NCI-H1048 (cell line): ENCODE measurements at places on chromosomes 5 and 9.
A peak's percentile ranks its signal among the peaks of the same experiment; 100 is the strongest.

- no peak for DNase-seq
These were observed 162.4 kb downstream of the TTC39B start for GRCh38 chr9:15144622-15145061.

DNA sequence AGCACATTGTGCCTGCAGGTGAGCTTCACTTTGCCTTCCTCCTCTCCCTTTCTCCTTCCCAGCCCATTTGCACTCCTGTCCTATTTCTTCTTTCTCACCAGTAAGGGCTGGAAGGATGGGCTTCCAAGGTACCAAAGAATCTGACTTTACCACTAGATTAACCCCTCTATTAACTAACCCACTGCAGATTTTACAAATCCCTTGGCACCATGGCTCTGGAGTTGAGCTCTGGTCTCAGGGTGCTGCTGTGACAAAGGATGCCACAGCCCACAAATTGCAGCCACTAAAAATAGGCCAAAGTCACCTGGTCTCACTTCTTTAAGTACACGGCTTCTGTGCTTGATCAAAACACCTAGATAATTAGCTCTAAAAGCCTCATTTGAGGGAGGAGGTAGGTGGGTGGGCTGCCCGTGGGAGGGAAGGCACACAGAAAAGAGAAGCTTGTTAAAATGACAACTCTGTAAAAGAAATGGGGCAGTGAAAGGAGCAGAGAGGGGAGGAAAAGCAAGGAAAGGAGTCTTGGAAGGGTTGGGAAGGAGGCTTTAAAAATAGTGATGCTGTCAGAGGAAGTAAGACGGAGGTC is 327.4 kb downstream of the DRD1 start:
- no peak for DNase-seq

- no peak for DNase-seq
These were observed 655.2 kb upstream of the RIOK2 start for GRCh38 chr5:97838214-97838613.

DNA sequence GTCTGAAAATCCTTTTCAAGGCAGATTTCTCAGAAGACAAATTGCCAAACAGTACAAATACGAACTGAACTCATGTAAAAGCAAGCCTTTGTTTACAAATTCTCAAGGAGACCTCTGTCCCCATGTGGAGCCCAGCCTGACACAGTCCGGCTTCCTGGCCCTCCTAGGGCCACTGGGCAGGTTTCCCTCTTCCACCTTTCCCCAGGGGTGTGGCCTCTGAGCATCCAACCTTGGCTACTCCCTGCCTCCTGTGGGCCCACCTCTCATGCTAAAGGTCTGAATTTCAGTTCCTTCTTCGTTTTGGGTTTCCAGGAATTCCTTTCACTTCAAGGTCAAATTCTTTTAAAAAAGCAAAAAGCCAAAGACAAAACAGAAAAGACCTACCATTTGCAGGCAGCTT is 10.1 kb downstream of the DAP start:
- DNase-seq = no peak

DNA sequence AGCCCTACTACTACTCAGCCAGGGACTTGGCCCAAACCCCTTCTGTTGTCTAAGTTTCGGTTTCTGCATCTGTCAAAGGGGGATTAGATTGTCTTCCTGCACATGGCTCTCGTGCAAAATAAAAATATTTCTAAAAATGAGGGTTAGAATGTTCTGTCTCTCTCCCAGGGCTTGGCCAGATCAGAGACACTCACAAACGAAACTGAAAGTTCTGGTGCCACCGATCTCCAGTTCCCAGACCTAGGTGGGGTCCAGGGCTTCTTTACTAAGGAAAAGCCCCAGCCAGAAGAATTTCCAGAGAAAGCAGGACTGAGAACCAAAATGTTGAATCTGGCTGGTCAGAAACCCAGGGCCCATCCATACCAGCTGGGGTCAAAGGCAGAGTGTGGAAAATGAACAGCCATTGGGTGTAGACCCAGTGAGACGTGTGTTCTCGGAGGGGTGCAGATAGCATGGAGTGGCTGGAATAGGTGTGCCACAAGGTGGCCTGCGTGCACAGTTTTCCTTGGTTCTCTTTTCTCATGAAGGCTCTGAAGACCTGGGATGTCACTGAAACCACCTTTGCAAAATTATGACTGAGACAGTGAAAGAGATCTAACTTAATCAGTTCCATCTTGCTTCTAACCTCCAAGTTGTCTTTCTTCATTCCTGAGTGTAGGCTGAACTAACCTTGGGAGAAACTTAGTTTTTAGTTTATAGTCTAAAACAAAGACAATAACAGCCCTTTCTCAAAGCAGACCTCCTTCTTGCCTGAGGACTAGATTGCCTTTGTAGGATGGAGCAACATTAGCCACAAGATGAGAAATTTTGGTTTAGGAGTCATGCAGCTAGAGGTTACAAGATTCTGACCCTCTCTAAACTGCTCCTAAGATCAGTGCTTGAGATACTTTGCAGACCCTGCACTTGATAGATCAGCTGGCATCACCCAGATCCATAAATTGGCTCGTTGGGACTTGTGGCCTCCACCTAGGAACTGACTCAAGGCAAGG is 2.3 kb upstream of the SLC23A1 start:
- DNase-seq = no peak

GRCh38 chr5:88727705-88728313 is 155.2 kb downstream of the MEF2C start:
- DNase-seq = peak; percentile 10

DNA sequence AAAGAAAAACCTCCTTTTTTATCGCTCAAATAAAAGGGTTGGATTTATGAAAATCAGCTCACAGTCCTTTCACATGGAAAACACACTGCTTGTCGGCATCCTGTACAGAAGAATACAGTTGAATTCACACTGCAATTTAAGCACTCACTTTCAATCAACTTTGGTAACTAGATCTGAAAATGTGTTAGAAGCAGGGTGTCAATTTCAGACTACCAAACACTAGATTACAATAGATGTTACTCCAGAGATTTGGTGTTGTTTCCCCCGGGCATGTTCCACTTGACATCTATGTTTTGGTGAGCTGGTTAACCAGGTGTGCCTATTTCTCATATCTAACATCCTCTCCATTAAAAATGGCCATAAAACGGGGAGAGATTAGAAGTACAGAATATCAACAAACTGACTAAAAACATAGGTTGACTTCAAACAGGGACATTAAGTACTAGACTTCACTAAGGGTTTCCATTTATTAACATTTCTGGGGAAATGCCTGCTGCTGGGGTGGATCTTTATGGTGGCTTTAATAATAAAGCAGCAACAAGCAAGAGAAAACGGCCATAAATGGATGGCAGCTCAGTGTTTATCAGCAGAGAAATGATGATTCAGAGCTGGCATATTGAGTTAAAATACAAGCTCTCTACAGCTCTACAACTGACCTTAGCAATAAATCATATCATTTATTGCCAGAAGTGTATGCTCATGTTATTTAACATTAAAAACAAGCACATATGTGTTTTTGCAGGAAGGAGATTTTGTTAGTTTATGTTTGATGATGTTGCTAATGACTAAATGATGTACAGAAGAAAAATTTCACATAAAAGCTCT is 158.8 kb downstream of the SLF1 start:
- no peak for DNase-seq

GRCh38 chr5:32130865-32131264 is 43.3 kb downstream of the GOLPH3 start:
- no peak for DNase-seq

- DNase-seq = no peak
These were observed 1.6 kb downstream of the CSNK1A1 start for GRCh38 chr5:149549461-149550267.

DNA sequence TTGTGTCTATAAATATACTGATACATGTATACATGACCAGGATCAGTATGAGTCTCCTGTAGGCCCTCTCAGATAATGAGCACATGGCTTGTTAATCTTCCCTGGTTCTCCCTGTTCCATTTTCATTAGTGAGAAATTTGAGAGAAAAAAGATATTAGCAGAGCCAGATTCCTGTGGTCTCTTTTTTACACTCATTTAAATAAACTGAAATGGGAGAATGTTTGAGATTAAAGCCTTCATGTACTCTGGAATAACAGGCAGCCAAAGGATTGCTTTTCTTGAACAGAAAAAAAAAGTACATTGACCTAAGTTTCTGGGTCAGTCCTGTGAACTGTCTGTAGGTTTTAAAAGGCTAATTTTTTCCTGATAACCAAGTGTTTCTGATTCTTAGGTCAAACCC is 44.2 kb downstream of the PWWP2A start:
- DNase-seq = no peak

DNA sequence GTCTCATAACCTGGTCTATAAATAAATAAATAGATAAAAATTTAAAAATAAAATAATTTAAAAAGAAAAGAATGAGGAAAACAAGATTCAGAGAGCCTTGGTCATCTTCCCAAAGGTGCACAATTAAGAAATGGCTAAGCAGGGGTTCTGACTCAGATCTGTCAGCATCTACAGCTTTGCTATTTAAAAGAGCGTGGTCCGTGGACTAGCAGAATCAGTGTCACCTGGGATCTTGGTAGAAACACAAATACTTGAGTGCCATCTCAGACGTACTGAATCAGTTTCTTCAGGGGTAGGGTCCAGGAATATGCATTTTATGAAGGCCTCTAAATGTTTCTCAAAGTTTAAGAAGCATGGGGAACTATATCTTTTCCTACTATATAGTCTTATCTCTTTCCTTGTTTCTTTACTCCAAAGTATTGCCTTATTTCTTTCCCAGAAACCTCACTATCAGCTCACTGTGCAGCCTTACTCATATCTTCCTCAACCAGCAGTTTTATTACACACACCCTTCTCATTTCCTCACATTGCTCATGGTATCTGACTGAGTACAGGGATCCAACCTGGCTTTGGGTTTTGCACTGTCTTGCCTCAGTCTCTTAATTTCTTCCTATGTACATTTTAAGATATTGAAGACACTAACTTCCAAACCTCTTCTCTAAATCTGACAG is 58.6 kb downstream of the TMC1 start:
- DNase-seq = no peak

DNA sequence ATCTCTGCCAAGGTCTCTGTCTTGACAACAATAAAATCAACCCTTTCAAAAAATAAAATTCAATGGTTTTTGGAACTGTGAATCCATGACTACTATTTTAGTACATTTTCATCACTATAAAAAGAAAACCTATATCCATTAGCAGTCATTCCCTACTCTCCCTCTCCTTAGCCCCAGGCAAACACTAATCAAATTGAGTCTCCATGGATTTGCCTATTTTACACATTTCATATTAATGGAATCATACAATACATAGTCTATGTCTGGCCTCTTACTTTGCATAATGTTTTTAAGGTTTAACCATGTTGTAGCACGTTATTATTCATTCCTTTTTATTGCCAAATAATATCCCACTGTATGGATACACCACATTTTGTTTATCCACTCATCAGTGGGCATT is 24.1 kb downstream of the RIGI start:
- DNase-seq = peak; percentile 84

- DNase-seq = no peak
These were observed 191.4 kb downstream of the HSPA4 start for GRCh38 chr5:133243196-133243595.

- no peak for DNase-seq
These were observed 87.8 kb upstream of the PHYKPL start for GRCh38 chr5:178320281-178320855.

DNA sequence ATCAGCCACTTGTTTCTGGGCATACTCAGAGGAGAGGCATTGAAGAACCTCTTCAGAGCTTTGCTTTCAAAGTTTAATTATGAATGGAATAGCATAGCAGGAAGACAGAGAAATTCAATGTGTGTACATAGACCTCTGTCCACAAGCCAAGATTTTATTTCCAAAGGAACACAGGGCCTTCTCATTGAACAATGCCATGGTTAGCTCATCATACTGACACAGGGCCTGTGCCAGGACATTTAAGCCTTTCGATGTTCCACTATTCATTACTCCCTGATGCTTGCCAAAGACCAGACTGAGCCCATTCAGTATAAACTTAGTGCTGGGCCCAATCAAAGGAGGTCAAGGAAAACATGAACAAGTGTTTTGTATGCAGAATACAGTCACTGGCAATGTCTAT is 280.8 kb downstream of the FBXL17 start:
- DNase-seq = no peak

- no peak for DNase-seq
These were observed 116.8 kb downstream of the PDZD2 start for GRCh38 chr5:31755676-31756230.

DNA sequence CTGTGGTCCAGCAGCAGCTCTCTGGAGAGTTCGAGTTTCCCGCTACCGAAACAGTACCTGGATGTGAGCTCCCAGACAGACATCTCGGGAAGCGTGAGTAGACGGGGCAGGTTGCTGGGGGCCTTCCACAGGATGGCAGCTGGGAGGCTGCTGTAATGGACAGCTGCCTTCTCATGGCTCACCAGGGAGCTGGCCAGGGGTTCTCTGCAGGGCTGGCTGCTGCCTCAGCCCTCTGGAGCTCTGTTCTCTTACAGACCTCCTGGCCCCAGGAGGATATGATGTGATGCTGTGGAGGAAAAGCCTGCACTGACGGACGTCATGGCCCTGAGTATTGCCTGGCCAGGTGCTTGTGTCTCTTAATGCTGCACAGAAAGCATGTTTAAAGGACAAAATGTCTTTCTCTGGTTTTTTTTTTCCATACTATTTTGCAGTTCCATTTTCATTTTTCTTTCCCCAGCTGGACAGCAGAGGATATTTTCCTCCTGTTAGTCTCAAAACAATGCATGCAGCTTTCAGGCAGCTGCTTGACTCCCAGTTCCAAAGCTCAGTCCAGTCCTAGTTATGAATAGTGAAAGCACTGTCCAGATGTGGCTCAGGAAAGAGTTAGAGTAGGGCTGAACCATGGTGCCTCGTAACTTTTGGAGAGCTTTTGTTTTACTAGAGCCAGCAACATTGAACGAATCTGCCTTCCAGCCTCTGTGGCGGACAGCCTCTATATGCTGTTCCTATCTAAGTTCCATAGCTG is 77.5 kb upstream of the RARS1 start:
- no peak for DNase-seq

DNA sequence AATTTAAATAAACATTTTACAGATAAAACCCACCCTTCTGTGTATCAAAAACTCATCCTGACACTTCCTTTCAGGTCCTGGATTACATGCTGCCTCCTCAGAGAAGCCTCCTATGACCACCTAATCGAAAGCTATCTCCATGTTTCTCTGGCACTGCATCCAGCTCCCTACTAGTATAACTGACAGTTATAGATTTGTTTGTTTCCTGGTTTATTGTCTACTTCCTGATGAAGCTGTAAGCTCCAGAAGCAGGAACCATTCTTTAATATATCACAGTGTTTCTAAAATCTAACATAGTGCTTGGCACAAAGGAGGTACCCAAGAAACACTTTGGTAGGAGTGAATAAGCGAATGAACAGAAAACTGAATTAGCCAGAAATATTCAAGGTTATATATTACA is 270.4 kb downstream of the EFNA5 start:
- DNase-seq = no peak

DNA sequence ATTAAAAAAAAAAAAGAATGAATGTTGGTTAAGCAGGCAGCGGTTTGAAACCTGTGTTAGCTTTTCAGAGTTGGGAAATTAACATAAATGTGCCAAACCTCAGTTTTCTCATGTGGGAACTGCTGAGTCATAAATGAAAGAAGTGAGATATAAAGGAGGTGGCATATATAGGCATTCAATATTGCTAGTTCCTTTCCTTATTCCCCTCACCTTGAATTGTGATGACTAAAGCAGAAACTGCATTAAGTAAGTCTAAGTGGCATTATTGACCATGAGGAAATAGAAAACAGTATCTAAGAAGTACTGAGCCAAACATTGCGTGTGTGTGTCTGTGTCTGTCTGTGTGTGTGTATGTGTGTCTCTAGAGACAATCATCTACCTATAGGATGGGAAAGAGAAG is 691.2 kb downstream of the TLR4 start:
- no peak for DNase-seq
